ENCODE measurements at places on chromosomes 3 and 15.
A peak's percentile ranks its signal among the peaks of the same experiment; 100 is the strongest.

DNA sequence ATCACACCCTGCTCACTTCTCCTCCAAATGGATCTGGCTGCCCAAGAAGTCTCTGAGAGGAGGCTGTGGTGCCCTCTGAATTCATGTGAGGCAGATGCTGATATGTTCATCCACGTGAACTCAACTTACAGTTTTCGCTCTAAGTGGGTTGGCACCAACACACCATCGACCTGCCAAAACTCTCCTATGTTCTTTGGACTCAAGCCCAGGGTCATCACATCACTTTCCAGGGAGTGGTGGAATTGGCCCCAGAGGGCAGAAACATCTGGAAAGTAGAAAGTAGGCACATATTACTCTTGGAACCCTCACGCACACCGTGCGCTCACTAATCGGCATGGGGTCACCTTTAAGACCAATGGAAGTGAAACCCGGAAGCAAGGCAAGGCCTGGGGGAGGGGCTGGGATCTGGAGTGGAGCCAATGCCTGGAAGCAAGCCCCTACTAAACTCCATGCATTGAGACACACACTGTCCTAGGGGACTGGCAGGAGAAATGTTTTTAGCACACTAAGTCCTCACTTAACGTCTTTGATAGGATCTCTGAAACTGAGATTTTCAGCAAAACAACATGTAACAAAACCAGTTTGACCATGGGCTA, 41.4 kb downstream of the SSUH2 start:
- no peaks in the 10 kb centered on the region for H3K36me3 ChIP-seq
- H3K27ac ChIP-seq, result no peak overlapping the region
- peaks cover 12% of the 10 kb centered on the region for H3K4me1 ChIP-seq
- H3K4me3 ChIP-seq, result no peak overlapping the region
- H3K27me3 ChIP-seq, result no peaks in the 10 kb centered on the region
- peak; percentile 43 for DNase-seq

DNA sequence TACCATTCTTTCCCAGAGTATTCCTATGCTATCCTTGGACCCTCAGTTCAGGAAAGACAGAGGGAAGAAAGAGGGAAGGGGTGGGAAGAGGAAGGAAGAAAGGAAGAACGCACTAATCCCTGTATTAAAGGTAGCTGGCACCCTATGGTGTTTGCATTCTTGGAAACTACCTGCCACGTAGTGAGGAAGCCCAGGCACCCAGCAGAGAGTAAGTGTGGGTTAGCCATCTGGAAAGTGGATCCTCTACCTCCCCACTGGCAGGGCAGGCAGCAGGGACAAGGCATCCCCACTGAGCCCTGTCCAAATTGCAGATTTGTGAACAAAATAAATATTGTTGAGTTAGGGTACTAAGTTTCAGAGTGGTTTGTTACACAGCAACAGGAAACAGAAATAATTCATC, 8.8 kb downstream of the RBP1 start:
- DNase-seq, result no peak
- no peak overlapping the region for H3K27ac ChIP-seq
- H3K27me3 ChIP-seq, result no peaks in the 10 kb centered on the region
- H3K4me3 ChIP-seq, result no peak overlapping the region

DNA sequence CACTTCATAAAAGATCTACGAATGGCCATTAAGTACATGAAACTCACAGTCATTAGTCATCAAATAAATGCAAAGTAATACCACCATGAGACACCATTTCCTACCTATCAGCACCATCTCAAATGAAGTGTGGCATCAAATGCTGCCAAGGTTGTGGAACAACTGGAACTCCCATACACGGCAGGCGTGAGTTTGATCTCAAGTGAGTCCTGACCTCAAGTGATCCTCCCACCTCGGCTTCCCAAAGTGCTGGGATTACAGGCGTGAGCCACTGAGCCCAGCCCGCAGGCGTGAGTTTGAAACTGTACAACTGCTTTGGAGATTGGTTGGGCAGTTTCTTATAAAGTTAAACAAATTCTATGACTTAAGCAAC, 28.8 kb upstream of the HDAC11 start:
- no peaks in the 10 kb centered on the region for H3K27me3 ChIP-seq
- H3K36me3 ChIP-seq, result no peaks in the 10 kb centered on the region

DNA sequence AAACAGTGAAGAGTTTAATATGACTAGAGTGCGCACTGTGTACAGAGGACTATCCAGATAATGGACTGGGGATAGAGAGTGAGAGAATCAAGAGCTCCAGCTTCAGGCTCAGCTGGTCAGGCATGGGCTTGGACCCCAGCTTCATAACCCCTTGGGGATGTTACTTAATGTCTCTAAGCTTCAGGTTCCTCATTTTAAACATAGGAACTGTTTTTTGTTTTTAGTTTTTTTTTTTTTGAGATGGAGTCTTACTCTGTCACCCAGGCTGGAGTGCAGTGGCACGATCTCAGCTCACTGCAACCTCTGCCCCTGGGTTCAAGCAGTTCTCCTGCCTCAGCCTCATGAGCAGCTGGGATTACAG, 9.9 kb upstream of the BRPF1 start:
- H3K4me1 ChIP-seq, result no peaks in the 10 kb centered on the region
- no peaks in the 10 kb centered on the region for H3K36me3 ChIP-seq
- H3K4me3 ChIP-seq, result no peak overlapping the region

DNA sequence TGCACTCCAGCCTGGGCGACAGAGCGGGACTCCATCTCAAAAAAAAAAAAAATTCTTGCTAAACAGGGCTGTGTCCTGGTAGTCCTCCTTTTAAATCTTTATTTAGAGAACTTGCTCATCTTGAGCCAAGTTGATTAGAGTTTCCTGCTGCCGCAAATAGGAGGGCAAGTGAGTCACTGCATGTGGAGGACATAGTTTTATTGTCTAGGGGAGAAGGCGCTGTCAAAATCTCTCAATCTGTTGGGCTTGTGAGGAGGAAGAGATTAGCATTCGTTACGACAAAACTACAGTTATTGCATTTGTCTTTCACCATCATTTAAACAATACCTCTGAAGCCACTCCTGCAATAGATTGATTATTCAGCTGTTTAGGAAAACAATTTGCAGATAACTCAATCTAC, 11.5 kb downstream of the MUC4 start:
- no peak overlapping the region for H3K27ac ChIP-seq
- H3K27me3 ChIP-seq, result no peaks in the 10 kb centered on the region
- H3K36me3 ChIP-seq, result no peaks in the 10 kb centered on the region
- no peak overlapping the region for H3K4me3 ChIP-seq
- no peaks in the 10 kb centered on the region for H3K4me1 ChIP-seq
- no peak for DNase-seq

DNA sequence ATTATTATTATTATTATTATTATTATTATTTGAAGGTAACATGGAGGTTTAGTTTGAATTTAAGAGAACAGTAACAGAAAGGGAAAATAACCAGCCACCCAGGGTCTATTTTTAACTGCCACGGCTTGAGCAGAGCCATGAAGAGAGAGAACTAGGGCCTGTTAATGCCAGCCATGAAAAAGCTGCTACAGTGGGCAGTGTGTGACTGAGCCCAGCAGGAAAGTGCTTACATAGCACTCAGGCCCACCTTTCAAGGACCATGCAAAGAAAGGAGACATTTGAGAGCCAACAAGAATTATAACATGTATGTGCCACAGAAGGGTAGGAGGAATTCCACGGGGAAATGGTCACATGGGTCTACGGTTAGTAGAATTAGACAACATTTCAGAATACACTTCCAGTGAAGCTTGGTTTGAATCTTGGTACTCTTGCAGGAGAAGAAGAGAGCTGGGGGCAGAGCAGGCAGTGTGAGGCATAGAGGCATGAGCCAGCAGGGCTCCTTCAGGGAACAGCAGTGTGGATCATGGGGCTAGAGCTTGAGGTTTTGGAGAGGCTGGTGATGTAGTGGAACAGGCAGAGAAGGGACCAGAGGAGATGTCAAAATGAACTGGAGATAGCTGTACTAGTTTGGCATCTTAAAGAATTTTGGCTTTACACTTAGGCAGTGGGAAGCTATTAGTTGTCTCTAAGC, 140.7 kb downstream of the CMSS1 start:
- H3K27ac ChIP-seq, result no peak overlapping the region
- H3K27me3 ChIP-seq, result no peaks in the 10 kb centered on the region
- no peak overlapping the region for H3K4me3 ChIP-seq
- no peaks in the 10 kb centered on the region for H3K4me1 ChIP-seq
- DNase-seq, result no peak
- H3K36me3 ChIP-seq, result no peaks in the 10 kb centered on the region

GRCh38 chr15:33022629-33023028, 171.9 kb downstream of the FMN1 start:
- H3K4me1 ChIP-seq, result peaks cover 4% of the 10 kb centered on the region
- H3K36me3 ChIP-seq, result no peaks in the 10 kb centered on the region
- peak overlapping the region; percentile 8 for H3K27ac ChIP-seq
- no peaks in the 10 kb centered on the region for H3K27me3 ChIP-seq
- no peak for DNase-seq

DNA sequence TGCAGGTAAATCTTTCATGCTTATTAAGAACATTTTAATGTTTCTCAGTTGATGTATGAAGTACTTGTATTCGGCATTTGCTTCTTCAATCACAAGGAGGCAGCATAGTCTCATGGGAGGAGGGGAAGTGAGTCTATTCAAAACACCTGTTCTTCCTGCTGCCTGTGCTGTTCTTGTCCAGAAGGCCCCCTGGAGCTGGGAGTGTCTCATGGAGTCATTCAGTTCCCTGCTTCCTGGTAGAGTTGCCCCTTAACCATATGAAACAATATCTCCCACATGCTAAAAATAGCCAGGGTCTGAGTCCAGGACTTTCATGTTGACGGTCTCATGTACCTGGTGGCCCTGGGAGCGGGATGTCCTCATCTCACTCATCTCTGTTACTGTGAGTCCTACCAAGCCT, 15.5 kb upstream of the PPP1R2 start:
- no peak overlapping the region for H3K4me3 ChIP-seq
- DNase-seq, result peak; percentile 47
- no peaks in the 10 kb centered on the region for H3K36me3 ChIP-seq
- H3K27ac ChIP-seq, result no peak overlapping the region
- no peaks in the 10 kb centered on the region for H3K27me3 ChIP-seq

DNA sequence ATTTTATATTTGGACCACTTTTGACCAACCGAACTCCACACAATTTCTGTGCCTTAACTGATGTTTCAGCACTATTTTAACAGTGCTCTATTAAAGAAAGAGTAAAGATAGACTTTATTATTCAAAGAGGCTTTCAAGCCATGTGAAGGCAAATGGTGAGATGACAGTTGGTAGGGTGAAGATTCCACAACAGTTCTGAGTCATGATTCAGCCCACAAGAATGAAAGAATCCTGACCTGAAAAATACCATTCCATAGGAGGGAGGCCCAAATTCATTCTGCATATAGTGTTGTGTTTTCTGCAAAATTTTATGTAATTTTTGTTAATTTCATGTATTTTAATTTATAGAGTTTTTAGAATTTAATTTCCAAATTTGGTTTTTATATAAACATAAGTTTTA, 135.6 kb upstream of the STAC start:
- H3K27me3 ChIP-seq, result no peaks in the 10 kb centered on the region
- H3K4me1 ChIP-seq, result no peaks in the 10 kb centered on the region
- no peak overlapping the region for H3K4me3 ChIP-seq
- H3K27ac ChIP-seq, result no peak overlapping the region

GRCh38 chr3:110487840-110488239, 583.8 kb upstream of the NECTIN3 start:
- H3K27me3 ChIP-seq, result no peaks in the 10 kb centered on the region
- no peaks in the 10 kb centered on the region for H3K36me3 ChIP-seq
- no peak overlapping the region for H3K4me3 ChIP-seq
- no peak overlapping the region for H3K27ac ChIP-seq
- no peak for DNase-seq

GRCh38 chr15:64224511-64224910, 61.7 kb upstream of the PPIB start:
- no peaks in the 10 kb centered on the region for H3K27me3 ChIP-seq
- H3K4me3 ChIP-seq, result no peak overlapping the region
- peaks cover 4% of the 10 kb centered on the region for H3K36me3 ChIP-seq
- no peaks in the 10 kb centered on the region for H3K4me1 ChIP-seq
- H3K27ac ChIP-seq, result no peak overlapping the region
- DNase-seq, result no peak

GRCh38 chr3:169666376-169667165, 3.1 kb upstream of the MECOM start:
- H3K4me1 ChIP-seq, result peaks cover 2% of the 10 kb centered on the region
- H3K36me3 ChIP-seq, result no peaks in the 10 kb centered on the region
- peaks cover 34% of the 10 kb centered on the region for H3K27me3 ChIP-seq
- H3K4me3 ChIP-seq, result peak overlapping the region; percentile 30
- H3K27ac ChIP-seq, result no peak overlapping the region
- DNase-seq, result no peak

DNA sequence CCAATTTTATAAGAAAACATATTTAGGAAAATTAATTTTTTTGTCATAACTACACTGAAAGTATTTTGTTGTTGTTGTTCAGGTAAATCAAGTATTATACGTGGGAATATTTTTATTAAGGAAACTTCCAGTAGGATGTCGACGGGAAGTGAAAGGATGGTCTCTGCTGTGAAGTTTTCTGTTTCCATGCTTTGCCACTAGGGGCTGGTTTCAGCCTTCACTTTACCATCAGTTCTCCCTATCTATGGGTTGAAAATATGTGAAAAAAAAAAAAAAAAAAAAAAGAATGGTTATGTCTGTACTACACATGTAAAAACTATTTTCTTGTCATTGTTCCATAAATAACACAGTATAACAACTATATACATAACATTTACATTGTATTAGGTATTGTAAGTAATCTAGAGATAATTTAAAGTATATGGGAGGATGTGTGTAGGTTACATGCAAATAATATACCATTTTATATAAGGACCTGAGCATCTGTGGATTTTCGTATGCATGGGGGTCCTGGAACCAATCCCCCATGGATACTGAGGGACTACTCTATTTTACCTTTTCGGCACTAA, 136.7 kb downstream of the SMAD6 start:
- H3K4me3 ChIP-seq, result no peak overlapping the region
- H3K27ac ChIP-seq, result no peak overlapping the region
- H3K27me3 ChIP-seq, result no peaks in the 10 kb centered on the region
- DNase-seq, result no peak
- H3K4me1 ChIP-seq, result peaks cover 47% of the 10 kb centered on the region

- H3K27me3 ChIP-seq, result no peaks in the 10 kb centered on the region
- no peak overlapping the region for H3K27ac ChIP-seq
- H3K4me3 ChIP-seq, result no peak overlapping the region
- H3K4me1 ChIP-seq, result no peaks in the 10 kb centered on the region
- DNase-seq, result no peak
These were observed 54.0 kb downstream of the PLCH1 start for GRCh38 chr3:155690921-155691320.

GRCh38 chr3:46617941-46618340, 5.6 kb downstream of the FAM240A start:
- no peak overlapping the region for H3K4me3 ChIP-seq
- H3K36me3 ChIP-seq, result no peaks in the 10 kb centered on the region
- peaks cover 4% of the 10 kb centered on the region for H3K4me1 ChIP-seq
- H3K27ac ChIP-seq, result no peak overlapping the region

DNA sequence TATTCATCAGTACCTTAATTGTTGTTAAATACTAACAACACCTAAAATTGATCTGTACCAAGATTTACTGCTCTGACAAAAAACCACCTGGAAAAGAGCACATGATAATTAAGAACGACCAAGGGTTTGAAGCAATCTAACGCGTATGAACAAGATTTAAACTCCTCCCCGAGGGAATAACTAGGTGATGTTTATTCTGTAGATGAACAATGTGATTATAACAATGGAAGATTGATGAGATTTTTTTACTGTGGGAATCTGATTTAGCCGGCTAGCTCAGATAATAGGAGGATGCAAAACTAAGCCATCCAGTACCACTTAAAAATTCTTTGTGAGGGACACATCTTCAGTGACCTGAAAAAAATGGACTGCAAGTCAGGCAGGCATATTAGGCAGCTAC, 222.1 kb downstream of the FHIT start:
- H3K36me3 ChIP-seq, result no peaks in the 10 kb centered on the region
- H3K4me3 ChIP-seq, result no peak overlapping the region
- H3K27me3 ChIP-seq, result no peaks in the 10 kb centered on the region

All from trophoblast cell (in vitro differentiated cells and primary cell).